Foreskin keratinocyte (primary cell): ENCODE measurements at places on chromosomes 3 and 15. TPM values are rescaled to one million over a fixed set of nuclear protein-coding genes. Genes with fewer than 3 reads are reported as not detected.

The DPH6 gene
- 12.7 and 13.5 TPM in 2 replicates for total RNA-seq

The ECE2 gene
- not detected in 2 replicates for total RNA-seq

GRCh38 chr15:41483115-41483514 lies 10.6 kb upstream of the ITPKA start:
- DNase-seq: no peak

DNA sequence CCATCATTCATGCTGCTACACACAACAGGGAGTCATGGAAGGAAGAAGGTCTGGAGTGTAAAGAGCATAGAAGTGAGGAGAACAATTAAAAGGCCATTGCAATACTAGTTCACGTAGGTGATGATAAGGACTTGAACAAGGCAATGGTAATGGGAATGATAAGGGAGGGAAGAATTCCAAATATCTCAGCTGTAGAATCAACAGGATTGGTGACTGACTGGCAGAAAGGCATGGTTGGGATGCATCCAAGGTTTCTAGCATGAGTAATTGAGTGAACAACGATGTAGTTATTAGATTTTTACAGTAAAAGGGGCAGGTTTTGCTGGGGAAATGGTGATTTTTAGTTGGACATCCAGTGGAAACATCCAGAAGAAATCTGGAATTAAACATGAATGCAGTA lies 2.4 kb upstream of the SEC62 start:
- DNase-seq: peak; percentile 48

- DNase-seq: no peak
These were observed 35.2 kb downstream of the DNASE1L3 start for GRCh38 chr3:58175437-58176184.

DNA sequence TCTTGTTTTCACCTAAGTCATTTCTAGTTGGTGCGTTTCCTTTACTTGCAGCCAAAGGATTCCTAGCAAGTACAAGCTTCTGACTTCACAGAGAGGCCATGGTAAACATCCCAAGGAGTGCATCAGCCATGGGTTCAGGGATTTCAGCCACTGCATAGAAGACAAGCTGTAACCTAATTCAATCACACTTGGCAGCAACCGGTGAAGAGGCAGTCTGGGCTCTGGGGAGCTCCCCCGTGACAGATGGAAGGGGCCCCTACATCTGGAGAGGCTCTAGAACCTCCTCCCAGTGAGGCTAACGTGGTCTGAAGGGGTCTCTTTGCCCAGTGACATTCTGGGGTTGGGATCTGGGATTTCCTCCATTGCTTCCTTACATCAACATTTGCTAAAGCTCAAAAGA lies 8.4 kb upstream of the SNRPA1 start:
- no peak for DNase-seq

DNA sequence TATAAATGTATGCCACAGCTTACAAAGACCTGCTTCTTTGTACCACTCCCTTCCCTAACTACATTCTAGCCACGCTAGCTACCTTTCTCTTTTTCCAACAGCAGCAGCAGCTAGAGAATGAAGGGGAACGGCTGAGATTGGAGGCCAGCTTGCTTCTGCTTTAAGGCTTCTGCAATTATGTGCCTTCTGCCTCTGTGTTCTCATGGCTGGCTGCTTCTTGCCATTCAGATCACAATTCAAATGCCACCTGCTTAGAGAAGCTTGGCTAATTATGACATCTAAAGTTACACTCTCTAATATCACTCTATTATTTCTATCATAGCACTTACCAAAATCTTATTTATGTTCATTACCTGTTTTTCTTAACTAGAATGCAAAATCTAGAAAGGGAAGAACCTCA lies 95.2 kb downstream of the RYK start:
- DNase-seq: no peak

DNA sequence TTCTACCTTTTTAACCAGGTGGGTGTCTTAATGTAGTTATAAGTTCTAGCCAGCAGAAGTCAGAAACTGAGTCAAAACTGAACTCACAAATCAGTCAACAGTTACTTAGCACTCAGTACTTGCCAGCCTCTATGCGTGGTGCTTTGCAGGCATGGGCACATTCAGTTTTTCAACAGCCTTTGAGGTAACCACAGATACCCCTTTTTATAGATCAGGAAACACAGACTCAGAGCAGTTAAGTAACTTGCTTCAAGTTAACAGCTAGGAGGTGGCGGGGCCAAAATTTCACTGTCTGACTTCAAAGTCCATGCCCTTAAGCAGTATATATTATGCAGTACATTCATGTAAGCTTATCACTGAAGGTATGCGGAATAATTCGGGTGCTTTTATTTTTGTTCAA lies 139.4 kb downstream of the FHIT start:
- no peak for DNase-seq

DNA sequence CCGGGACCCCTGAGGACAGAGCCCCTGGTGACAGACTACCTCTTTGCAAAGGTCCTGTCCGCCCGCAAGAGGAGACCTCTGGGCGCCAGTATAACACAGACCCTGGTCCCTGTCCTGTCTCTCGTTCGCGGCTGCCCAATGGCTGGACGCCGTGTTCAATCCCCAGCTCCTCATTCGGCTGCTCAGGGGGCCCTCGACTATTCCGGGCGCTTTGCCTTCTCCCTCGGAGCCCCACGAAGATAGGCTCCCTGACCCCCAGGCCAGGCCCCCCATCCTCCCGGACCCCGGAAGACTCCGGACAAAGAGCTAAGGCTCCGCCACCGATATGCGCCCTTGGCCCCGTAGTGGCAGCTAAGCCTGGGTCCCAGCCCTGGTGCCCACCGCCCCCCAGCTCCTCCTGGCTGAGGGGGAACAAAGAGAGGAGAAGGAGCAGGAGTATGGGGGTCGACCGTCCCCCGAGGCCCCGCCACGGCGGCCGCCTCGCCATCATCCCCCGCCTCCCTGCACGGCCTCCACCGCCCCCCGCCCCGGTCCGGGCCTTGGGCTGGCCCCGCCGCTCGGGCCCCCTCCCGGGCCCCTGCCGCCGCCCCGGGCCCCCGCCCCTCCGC lies 437 bp downstream of the CELSR3 start:
- no peak for DNase-seq

DNA sequence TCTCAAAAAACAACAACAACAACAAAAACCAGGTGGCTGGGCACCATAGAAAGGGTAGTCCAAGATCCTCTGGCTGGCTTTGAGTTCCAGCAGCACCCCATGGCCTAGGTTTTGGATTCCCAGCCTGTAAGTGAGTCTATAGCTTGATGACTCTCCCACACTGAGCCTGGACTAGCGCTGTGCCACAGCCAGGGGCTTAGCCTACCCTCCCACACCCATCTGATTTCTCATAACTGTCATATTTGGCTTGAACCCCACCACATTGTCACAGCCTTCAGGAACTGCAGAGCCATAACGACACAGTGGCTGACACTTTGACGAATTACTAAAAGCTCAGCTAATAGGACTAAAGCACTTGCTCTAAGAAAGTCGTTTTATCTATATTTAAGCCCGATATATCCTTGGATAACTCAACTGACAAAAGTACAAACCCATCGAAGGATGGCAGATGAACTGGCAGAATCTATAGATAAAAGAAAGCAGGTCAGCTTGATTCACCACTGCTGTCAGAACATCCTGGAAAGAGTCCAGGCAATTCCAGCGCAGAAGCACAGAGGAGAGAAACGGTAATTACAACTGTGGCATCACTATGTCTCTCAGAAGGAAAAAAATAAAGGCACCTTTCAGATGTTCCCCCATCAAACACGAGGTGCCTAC lies 62.1 kb downstream of the HOMER2 start:
- DNase-seq: no peak
